ENCODE measurements at places on chromosomes 7 and 10.

DNA sequence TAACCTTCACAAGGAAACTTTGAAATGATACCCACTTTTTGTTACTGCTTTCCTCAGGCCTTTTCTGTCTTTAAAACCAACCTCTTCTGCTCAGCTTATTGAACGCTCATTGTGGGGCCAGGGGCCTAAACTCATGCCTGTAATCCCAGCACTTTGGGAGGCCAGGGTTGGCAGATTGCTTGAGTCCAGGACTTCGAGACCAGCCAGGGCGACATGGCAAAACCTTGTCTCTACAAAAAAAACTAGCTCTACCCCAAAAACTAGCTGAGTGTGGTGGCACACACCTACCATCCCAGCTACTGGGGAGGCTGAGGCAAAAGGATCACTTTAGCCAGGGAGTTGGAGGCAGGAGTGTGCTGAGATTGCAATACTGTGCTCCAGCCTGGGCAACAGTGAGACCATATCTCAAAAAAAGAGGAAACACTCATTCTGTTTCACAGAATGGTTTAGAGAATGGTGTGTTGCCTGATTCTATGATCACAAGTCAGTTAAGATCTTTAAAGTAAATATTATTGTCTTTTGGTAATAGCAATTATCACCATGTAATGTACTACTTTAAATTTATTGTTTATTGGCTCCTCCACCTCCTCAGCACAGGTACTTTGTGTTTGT lies 51.1 kb downstream of the KCTD7 start:
- no peak for DNase-seq

DNA sequence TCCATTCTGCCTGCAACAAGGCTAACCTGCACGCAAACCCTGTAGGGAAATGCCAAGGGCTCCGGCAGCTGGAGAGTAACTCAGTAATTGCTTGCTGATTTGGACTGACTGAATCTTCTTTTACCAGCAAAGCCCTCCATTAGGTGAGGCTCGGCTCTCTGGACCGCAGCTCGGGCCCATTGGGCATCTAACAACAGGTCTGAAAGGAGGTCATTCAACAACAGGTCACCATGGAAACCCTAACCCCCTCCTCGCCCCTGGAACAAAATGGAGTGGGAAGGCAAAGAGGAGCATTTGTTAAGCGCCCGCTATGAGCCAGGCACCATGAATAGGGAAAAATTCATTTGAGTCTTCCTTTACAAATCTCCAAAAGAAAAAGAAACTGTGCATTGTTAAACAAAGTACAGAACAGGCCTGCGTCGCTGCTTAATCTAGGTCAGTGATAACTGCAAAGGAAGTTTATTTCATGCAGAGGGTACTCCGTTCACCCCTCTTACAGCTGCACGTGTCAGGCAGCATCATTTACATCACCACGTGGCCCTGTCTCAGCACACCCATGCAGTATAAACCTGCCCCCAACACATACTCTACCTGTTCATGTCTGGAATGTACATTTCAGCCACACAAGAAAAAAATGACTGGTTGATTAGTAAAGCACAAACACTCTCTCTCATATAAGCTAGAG lies 248.8 kb upstream of the NEBL start:
- no peak for DNase-seq

DNA sequence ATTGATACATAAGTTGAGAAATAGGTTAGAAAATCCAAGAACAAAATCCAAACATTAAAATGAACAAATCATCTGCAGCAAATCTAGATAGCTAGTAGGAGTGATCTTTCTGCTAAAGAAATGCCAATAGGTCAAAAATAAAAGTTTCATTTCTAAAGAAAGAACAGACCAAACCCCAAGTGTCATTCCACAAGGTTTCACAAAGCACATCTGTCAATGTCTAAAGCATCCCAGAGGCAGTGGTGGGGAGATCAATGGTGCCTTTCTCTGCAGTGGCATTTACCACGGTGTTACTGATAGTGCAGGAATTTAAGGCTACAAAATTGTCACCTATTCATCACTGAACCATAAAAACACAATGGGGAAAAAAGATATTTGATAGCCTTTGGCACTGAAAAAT lies 147.9 kb downstream of the PARD3 start:
- DNase-seq = no peak

- no peak for DNase-seq
Observed at GRCh38 chr7:86149024-86149665, 494.6 kb upstream of the GRM3 start.

GRCh38 chr10:121644501-121644900 lies 46.3 kb upstream of the FGFR2 start:
- no peak for DNase-seq

GRCh38 chr7:17502213-17503060 lies 204.0 kb downstream of the AHR start:
- no peak for DNase-seq

- DNase-seq = no peak
Observed at GRCh38 chr10:118501171-118501570, 94.3 kb downstream of the PRLHR start.

DNA sequence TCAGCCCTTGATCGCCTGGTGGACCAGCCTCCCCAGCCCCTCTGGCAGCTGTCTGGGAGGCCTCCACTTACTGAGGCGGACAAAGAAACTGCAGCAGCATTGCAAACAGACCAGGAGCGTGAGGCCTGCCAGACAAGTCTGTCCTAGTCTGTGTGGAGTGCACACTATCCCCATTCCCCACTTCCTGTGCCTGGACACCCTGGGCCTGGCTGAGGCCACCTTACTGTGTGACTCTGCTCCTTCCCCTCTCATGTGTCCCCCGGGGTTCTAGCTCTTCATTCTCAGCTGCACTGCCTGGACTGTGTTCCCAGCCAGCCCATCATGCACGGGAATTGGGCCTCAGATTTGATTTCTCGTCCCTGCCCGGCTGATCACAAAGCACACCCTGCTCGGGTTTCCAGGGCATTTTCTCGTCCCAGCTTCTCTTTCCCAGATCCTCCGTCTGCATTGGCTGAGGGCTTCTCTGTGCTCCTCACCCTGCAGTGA lies 16.7 kb upstream of the C10orf90 start:
- DNase-seq = no peak

Measured in cortex of kidney (tissue), 1 donor.